ENCODE measurements at places on chromosomes 3 and 15. TPM values are rescaled to one million over a fixed set of nuclear protein-coding genes. Genes with fewer than 3 reads are reported as not detected.

The GOLGA6L26 gene
- not detected for total RNA-seq

The MUC20 gene
- 0.09 TPM for total RNA-seq

The NISCH gene
- 75.7 TPM for total RNA-seq

The TEX55 gene
- not detected for total RNA-seq

The SGO1 gene
- 5.2 TPM for total RNA-seq
